ENCODE measurements at places on chromosomes 5 and 9. TPM values are rescaled to one million over a fixed set of nuclear protein-coding genes. Genes with fewer than 3 reads are reported as not detected.

FRMD3 gene
- polyA plus RNA-seq, result 29.1 TPM

MEF2C gene
- polyA plus RNA-seq, result 924 TPM

LCN1 gene
- not detected for polyA plus RNA-seq

SH3TC2 gene
- not detected for polyA plus RNA-seq

STKLD1 gene
- 1.8 TPM for polyA plus RNA-seq

STC2 gene
- 4.8 TPM for polyA plus RNA-seq

MYORG gene
- 21.5 TPM for polyA plus RNA-seq

CDH6 gene
- polyA plus RNA-seq, result 4.1 TPM

TAF1L gene
- polyA plus RNA-seq, result not detected

CCDC187 gene
- polyA plus RNA-seq, result not detected

DOCK8 gene
- 6.5 TPM for polyA plus RNA-seq

FOXD4L6 gene
- not detected for polyA plus RNA-seq

INSL6 gene
- 0.48 TPM for polyA plus RNA-seq

SLC23A1 gene
- polyA plus RNA-seq, result 0.85 TPM

SAXO1 gene
- polyA plus RNA-seq, result not detected
